ENCODE measurements at places on chromosomes 7 and 10.

- DNase-seq: no peak
Measured at GRCh38 chr10:75398200-75398691, 3.3 kb downstream of the ZNF503 start.

GRCh38 chr10:130110246-130111112 is at the start of gene C10orf143:
TSS of gene C10orf143 (minus strand) at chr10:130110830. CDS start at chr10:130110772, 58 bp downstream.
- peak; percentile 93 for DNase-seq

DNA sequence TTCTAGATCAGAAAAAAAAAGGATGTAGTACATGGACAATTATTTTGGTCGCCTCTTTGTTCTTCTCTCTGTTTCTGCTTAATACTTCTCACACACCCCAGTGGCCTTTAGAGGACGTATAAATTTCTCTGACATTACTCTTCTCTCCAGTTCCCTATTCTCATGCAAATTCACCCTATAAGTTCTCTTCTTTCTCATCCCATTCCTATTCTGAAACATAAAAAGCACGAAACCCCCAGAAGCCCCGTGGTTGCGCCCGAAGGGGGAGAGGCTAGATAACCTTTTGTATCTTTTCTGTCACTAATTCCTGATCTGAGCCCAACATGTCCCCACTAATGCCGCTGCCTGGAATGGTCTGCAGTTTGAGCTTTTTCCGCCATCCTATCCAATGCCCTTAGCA is 136.9 kb downstream of the SKIDA1 start:
- DNase-seq: no peak

DNA sequence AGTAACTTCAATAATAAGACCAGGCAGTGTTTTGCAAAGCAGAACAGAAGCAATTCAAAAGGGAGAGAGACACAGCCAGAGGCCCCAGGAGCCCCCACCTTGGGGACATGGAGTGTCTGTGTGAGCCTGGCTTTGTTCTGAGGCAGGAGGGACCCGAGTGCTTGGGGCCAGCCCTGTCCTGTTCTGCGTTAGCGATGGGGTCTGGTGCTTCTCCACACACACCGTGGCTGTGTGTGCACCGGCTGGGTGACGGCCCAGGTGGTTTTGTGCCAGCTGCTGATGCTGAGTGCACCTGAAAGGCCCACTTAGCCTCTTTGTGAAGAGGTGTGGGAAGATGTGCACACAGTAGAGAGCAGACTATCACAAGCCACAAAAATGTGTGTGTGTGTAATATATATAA is 468.9 kb downstream of the DNAJB6 start:
- no peak for DNase-seq

- DNase-seq: no peak
Measured at GRCh38 chr7:21618706-21619105, 75.9 kb downstream of the DNAH11 start.

DNA sequence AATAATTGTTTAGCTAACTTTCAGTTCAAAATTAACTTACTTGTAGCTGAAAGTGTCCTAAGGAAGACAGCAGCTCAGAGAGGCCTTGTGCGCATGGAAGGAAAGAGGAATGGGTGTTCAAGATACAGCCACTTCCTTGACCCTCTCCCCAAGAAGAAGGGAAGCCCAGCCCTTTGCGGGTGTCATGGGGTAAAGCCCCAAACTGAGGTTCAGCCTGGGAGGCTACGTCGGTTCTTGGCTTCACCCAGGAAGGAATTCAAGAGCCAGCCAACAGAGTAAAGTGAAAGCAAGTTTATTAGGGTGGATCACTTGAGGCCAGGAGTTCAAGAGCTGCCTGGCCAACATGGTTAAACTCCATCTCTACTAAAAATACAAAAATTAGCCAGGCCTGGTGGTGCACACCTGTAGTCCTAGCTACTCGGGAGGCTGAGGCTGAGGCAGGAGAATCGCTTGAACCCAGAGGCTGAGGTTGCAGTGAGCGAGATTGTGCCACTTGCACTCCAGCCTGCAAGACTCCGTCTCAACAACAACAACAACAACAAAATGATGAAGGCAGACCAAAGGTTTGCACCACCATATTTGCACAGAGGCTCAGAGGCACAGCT is 15.9 kb downstream of the GPRIN2 start:
- no peak for DNase-seq

- no peak for DNase-seq
Measured at GRCh38 chr7:55140221-55140940, 121.6 kb downstream of the EGFR start.

DNA sequence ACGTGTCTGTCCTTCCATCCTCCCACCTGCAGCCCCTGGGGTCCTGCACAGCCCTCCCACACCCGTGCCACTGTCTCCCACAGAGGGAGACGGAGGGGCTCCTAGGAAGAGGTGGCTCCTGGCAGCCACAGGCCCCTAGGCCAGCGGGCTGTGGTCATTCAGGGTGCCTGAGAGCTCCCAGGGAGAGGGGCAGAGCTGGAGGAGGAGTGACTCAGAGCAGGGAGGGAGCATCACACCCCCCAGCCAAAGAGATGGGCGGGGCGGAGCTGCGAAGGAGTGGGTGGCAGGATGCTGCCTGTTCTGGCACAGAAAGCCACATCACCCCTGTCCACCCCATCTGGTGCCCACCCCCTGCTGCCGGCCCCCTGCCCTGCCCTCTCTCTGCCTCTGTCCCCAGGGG is 50.5 kb downstream of the STK32C start:
- peak; percentile 45 for DNase-seq

DNA sequence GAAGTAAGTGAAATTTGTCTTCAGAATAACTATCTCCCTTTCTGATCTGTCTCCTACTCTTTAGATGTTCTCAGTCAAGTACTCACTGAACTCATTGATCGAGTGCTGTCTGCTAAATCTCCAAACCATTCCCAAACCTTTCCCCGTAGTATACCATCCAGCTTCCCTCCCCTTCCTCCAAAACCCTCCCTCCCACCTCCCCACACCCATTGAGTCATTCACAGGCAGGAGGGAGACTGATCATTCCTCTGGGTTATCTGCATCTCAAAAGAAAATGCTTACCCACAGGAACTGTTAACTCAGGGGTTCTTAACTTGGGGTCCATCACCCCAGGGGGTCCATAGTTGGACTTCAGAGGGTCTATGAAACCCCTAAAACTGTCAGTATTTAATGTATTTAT is 37.4 kb downstream of the GOT1 start:
- no peak for DNase-seq

GRCh38 chr7:64990936-64991335 is at the start of gene ZNF117:
TSS of gene ZNF117 (minus strand) at chr7:64991036.
- no peak for DNase-seq

DNA sequence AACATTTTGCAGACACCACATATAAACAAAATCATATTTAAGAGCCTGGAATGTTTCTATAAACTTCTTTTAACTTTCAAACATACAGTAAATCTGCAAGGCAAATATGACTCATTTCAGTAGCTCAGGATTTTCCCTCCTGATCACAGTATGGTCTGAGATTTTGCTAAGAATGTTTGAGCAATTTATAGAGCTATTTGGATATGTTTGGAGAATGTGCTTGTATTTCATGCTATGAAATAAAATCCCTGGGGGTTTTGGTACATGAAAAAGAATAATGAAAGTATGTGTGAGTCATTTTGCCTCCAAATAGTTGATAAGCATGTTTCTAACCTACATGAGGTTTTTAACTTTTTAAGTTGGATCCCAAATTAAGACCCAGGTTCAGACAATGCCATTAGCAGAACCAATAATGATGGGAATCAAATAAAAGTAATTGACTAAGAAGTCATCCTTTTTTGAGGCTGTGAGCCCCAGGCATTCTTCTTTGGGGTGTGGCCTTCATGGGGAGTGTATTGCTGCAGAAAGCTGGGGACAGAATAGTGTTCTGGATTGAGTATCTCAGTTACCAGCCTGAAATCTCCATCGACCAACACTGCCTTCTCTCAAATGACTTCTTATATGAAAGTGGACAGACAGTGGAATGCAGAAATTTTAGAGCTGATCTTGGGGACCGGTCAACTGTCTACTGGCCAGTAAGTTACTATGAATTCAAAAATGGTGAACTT is 66.1 kb upstream of the AGBL3 start:
- no peak for DNase-seq

GRCh38 chr10:119104654-119105015 is 722 bp downstream of the DENND10 start:
- no peak for DNase-seq

- DNase-seq: no peak
Measured at GRCh38 chr7:98066934-98067507, 39.6 kb upstream of the LMTK2 start.

DNA sequence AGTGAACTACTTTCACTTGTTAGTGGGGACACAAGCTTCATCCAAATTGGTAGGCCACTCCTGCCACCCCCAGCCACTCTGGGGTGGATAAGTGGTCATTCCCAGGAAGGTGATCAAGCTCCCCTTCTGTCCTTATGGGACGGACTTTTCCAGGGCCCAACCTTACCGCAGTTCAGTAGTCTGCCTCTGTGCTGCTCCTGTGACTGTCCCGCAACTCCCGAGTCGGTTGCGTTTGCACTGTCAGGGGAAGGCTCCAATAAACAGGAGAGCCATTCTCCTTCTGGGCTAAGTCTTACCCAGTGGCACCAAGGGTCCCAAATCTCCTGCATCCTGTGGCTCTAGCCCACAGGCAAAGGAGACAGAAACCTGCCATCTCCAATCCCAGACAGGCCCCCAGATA is 7.4 kb upstream of the ZNF33A start:
- DNase-seq: no peak

DNA sequence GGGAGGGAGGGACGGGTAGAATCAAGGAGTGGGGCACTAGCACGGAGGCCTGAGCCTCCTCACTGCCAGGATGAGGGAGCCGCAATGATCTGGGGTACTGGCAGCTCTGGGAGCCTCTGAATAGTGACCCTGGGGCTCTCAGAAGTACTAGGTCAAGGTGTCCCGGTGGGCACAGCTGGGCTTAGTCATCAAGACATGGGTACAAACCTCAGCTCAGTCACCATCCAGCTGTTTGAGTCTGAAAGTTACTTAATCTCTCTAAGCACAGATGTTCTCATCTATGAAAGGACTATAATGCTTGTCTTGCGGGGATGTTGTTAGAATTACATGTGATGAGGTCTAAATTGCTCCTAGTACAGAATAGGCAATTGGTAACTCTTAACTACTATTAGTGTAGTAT is 276.8 kb downstream of the KCNMA1 start:
- DNase-seq: no peak

DNA sequence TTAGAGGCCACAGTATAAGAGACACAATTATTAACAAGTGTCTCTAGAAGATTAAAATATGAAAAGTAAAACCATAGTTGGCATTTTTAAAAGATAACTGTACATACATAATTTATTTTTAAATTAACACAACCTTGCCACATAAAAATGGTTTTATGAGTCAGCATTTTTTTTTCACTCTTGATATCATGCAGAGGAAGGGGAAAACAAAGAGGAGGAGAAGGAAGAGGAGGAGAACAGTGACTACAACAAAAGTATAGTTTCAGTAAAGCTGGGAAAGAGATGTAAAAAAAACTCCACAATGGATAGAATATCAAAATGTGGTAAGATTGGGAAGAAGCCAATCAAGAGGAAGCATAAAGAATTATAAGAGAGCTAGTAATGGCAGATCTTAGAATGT is 34.0 kb downstream of the CH25H start:
- no peak for DNase-seq

DNA sequence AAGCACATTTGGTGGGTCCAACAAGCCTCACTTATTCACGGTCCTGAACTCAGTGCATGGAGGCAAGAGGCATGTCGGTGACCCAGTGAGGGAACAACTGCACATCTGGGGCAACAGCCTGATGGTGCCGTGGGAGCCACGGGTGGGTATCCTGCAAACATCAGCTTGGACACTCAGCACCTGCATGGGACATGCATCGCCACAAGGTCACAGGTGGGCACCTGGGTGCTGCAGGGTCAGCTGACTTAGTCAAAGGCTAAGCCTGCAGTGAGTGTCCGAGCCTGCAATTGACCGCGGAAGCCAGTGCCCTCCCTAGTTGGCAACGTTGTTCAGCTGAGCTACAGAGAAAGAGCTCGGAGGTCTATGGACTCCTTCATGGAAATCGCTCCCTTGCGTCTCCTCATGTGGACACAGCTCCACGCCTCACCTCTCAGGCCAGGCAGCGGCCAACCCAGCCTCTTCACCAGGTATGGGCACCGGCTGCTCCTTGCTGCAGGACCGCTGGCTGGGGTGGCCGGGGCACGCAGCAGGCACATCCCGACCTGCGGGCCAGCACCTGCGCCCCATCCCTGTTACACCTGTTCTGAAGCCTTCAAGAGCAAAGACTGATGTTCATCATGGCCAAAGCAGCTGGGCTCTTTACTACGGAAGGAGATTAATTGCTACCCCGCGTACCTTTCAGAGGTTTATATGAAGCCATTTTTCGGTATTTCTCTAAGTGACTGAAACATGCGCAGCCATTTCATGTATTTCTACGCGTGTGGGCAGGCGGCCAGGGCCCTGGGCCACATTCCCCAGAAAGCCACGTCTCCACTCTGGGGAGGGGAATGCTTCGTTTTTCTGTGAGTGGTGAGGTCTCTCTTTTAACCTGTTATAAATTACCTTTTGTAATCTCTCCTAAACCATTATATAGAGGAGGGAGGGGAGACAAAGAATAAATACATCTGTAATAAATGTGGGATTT is 380.7 kb downstream of the DNAJB6 start:
- DNase-seq: no peak

DNA sequence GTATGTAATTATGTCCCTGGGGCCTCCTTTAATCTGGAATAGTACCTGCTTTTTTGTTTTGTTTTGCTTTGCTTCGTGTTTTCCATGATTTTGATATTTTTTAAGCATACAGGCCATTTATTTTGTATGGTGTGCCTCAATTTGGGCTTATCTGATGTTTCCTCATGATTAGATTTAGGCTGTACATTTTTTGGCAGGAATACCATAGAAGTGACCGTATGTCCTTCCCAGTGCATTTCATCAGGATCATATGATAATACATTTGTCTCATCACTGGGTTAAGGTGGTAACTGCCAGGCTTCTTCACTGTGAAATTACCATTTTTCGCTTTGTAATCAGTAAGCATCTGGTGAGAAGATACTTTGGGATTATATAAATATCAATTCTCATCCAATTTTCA is 117.8 kb upstream of the SAMD8 start:
- DNase-seq: no peak

GRCh38 chr7:94909179-94909466 is 1.7 kb downstream of the PPP1R9A start:
- no peak for DNase-seq

DNA sequence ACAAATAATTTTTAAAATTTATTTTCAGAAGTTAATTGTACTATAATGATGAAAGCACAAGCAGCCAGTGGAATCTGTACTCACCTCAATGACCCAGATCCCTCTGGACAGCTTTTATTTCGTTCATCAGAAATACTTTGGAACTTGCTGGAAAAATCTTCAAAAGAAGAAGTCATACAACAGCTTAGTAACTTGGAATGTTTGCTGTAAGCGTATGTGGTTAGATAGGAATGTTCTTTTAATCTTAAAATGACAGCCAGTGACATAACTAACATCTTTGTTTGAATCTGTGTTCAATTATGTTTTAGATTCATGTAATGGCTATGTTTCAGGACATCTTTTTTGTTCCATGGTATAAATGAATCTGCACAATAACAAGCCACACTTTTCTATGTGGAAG is 26.8 kb downstream of the CFAP69 start:
- DNase-seq: no peak

- no peak for DNase-seq
Measured at GRCh38 chr10:78830062-78830975, 238.4 kb upstream of the ZMIZ1 start.

Data from stimulated activated CD8-positive, alpha-beta memory T cell treated with anti-CD3 and anti-CD28 coated beads, Interleukin-15, amount 100 ng/mL, for 48 hours (primary cell).